ENCODE measurements at places on chromosomes 11 and 22.

DNA sequence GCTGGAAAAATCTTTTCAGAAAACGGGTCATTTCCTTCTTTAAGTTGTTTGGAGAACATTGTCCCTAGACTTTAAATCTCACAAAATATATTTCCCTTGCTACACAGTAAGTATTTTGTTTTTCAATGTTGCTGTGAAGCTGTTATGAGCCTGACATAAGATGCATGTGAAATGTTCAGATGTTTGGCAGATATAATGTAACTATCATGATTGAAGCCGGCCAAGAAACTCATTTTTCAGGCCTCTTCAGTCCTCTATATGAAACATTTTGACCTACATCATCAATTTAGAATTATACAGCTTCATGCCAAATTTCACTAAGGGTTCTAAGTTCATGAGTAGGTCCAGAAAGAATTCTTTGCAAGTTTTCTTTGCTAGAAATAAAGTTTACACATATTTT, 133.8 kb downstream of the JRKL start:
- no peak for DNase-seq

- no peak for DNase-seq
These were observed 29.3 kb upstream of the CABP7 start for GRCh38 chr22:29690476-29690875.

- DNase-seq, result no peak
These were observed 1.7 kb downstream of the FERMT3 start for GRCh38 chr11:64208086-64208795.

DNA sequence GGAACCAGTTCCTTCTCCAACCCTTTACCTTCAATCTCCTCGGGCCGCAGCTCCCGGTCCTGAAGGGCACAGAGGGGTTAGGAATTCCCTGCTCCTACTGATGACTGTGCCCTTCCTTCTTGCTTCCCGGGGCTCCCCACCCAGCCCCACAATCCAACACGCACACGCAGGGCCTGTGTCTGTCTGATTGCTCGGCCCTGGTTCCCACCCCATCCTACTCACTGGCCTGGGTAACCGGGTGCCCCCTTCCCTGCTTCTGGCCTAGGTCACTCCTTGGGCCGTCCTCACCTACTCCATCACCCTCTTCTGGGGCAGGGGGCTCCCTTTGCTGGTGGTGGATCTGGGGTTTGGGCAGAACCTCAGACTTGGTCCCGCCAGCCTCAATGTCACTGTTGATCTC, 1.3 kb downstream of the CABP2 start:
- no peak for DNase-seq

DNA sequence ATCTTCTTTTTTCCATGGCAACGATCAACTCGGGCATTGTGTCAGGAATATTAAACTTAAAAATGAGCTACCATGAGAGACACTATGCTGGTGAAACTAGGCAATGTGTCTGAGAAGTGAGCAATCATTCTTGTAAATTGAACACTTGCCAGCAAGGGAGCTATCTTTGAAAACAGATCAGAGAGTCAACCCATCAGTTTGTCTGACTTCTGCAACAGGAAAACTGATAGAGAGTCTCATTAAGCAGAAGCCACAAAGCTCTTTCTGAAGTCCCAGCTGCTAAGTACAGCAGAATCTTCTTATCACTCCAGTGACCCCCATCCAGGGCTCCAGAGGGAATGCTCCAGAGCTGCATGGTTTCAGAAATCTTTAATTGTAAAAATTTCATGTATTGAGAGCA, 114.7 kb downstream of the MSANTD4 start:
- no peak for DNase-seq

DNA sequence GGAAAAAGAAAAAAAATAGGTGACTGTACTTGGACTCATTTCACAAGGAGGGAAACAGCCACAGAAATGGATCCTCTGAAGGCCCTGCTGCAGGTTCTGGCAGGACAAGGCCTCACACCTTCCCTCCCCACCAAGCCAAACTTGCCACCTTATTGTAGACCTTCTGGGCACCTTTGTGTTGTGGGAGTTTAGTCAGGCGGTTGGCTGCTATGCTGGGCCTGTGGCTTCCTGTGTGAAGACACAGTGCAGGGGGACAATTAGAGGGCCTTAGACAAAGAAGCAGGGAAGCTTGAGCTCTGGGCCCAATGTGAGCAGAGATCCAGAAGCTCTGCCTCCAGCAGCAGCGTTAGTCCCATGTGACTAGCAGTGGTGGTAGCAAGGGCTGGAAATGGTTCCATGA, 4.2 kb downstream of the RAB1B start:
- no peak for DNase-seq

DNA sequence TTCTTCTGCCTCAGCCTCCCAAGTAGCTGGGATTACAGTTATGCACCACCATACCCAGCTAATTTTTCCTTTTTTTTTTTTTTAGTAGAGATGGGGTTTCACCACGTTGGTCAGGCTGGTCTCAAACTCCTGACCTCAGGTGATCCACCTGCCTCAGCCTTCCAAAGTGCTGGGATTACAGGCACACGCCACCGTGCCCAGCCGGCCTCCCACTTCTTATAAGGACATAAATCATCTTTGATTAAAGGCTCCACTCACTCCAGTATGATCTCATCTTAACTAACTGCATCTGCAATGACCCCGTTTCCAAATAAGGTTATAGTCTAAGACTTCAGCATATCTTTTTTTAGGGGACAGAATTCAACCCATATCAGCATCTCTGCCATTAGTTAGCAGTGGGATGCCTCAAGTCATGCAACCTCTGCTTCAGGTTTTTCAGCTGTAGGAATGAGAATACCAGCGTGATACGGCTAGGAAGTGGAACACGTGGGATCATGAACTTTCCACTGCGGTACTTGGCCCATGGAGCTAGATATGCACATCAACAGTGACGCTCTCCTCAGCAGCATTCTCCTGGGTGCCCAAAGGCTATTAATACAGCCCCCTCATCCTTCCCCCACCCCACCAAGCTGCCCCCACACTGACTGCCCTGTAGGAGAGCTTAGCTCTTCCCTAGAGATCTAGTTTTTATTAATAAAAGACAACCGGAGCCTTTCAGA, 41.4 kb downstream of the MCHR1 start:
- DNase-seq, result no peak

DNA sequence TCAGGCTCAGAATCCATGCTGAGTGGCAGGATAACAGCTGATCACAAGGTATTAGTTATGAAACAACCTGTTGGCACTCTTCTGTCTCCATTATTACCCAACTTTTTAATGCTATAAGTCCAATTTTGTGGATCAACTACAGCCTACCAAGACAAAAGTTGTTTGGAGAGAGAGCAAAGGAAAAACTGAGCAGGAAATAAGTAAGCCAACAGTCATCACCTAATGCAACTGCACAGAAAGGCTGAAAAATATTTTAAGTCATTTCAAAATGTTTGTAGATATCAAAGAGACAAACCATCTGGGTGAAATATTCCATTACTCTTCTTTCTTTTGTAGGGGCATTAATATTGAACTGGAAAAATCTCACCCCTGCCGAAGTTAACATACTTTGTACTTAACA, 41.6 kb downstream of the FDX1 start:
- DNase-seq, result no peak

DNA sequence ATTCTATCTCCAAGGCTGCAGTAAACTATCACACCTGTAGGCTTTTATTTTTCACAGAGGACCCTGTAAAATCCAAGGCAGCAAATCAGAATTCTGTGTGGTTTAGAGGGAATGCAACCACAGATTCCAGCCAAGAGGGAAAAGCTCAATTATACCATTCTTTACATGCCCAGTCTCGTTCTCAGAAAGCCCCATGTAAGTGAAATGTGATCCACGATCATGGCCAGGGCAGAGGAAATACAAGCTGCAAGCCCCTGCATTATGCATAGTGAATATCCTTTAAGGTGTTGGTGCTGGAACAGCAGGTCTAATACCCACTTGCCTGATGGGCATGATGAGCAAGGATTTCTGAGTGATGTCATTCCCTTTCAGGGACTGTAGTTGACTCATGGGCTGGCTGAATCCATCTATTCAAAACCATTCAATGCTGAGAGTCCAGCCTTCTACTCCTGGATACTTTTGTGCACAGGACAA, 198.7 kb upstream of the MTMR2 start:
- no peak for DNase-seq

DNA sequence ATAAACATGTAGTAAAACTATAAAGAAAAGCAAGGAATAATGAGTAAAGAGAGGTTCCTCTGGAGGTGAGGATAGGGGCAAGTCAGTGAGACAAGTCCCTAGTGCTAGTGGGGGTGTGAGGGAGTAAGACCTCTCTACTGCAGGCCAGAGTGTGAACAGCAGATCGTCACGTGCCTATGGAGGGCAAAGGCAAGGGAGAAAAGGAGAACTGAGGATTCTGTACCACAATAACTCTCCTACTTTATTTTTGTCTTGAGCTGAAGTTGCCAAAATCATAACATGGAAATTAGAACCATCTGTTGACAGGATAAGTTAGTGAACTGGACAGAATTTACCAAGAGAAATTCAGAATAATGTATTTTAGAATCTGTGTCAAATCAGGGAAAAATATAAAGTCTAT, 77.6 kb downstream of the ENTHD1 start:
- DNase-seq, result no peak

DNA sequence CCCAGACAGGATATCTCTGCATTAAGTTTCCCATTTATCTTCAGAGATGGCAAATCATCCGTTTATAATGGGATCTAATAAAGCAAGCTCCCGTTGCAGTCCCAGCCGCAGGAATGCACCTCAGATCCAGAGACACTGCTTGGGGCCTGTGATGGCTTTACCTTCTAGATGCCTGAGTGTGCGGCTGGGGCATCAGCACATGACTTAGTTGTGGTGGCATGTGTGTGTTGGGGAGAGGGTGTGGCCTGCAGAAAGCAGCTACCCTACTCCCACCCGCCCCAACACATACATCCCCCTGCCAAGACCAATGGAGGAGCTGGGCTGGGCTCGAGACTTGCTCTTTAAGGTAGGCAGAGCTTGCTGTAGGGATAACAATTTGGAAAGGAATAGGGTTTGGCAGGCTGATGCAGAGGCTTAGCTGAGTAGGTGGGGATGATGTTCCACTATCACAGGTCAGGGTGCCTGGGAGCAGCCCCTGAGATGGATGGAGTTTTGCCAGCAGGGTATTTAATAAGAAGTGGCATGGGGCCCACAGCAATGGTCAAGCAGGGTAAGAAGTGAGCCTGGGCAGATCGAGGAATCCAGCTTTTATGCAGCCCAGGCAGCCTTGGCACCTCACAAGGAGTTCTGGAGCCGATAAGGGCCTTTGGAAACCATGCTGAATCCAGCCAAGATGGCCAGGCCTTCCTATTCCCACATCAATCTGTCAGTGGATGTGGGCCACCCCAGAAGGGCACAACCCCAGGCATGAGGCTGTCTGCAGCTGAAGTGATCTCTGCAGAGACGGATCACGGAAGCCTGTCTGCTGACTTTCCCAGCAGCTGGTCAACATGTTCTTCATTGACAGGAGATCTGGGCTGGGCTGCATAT, 601.3 kb downstream of the BUD13 start:
- no peak for DNase-seq

- DNase-seq, result no peak
These were observed 179.4 kb downstream of the CADM1 start for GRCh38 chr11:115324581-115325432.

DNA sequence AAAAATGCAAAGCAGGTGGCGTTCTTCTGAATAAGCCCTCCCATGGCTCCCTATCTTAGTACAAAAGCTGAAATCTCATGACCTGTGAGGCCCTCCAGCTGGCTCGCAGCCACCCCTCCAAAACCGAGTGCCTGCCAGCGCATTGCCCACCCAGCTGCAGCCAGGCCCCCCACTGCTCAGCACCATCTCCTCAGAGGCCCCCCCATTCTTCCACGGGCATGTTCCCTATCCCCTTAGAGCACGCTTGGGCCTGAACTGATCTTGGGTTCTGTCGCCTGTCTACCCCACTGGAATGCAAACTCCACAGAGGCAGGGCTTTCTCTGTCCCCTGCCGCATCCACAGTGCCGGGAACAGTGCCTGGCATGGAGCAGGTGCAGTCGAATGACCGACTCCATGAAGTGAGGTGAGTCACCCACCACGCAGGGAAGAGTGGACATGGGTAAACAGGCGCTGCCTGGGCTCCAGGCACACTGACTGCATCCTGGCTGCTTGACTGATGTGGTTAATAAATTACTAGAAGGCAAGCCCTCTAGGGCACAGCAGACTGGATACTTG, 11.3 kb upstream of the EFCAB6 start:
- DNase-seq, result no peak

- DNase-seq, result no peak
These were observed 103.2 kb downstream of the SLC1A2 start for GRCh38 chr11:35316161-35316560.

GRCh38 chr11:4682623-4683419, 14.8 kb downstream of the OR51E2 start:
- no peak for DNase-seq

DNA sequence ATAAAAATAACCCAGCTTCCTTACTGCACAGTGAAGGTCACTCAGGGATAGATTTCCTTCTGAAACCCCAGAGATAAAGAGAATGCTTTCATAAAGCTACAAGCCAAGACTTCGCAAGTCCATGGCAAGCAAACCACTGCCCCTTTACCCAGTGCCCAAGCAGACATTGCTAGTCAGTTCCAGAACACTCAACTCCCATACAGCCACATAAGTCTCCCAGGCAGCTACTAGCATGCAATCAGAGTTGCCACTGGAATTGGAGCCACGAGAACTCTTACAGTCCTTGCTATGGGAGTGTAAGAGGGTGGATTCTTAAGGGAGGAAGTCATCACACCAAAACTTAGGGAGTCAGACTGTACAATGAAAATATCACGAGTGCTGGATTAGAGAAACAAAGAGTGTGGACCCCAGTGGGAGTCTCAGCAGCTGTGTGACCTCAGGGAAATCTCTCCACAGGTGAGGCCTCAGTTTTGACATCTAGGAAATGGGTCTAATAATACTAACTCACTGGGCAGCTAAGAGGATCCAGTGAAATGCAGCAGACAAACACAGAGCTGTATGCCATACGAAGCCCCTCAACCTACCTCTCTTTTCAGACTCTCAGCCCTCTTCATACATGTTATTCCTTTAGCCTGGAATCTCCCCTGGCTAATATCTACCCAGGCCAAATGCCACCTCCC, 526.6 kb downstream of the MN1 start:
- no peak for DNase-seq

DNA sequence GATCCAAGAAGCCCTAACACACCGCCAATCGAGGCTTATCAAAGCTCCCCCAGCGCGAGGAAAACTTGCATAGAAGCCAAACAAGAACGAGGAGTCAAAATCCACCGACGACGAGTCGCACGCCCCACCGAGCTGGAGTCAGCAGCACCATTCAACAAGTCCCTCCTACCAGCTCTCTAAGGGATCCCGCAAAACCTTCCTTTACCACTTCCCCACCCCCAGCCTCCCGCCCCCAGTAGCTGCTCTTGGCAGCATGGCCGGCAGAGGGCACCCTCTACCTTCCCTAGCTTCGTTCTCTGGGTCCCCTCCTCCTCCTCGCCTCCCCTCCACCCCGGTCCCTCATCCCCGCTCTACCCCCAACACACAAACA, 1.4 kb downstream of the BDNF start:
- no peak for DNase-seq

GRCh38 chr11:35614939-35615569, 3.2 kb upstream of the FJX1 start:
- DNase-seq, result no peak

Data from esophagus squamous epithelium (tissue), 5 donors.